Stimulated activated CD8-positive, alpha-beta memory T cell treated with anti-CD3 and anti-CD28 coated beads, Interleukin-4, amount 100 ng/mL, for 4 hours (primary cell): ENCODE measurements at places on chromosomes 5 and 9.

GRCh38 chr5:55897905-55898304, 46.7 kb downstream of the IL31RA start:
- DNase-seq: no peak

DNA sequence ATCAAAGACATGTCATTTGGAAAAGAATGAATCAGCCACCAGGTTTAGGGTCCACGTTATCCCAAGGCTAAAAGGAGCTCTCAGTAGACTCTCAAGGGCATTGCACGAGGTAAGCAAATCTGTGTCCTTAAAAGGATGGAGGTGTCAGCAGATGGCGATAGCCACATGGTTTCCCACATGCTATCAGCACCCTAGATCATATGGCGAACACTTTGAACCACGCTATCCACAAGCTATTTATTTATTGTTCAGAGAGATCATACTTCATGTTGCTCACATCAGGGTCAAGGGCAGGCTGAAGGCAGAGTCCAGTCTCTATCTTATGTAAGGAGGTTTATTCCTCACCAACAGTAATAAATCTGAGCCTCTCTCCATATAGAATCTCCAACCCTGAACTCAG, 43.7 kb downstream of the CDH6 start:
- DNase-seq: no peak

GRCh38 chr5:32777222-32777621, 66.1 kb downstream of the NPR3 start:
- no peak for DNase-seq

DNA sequence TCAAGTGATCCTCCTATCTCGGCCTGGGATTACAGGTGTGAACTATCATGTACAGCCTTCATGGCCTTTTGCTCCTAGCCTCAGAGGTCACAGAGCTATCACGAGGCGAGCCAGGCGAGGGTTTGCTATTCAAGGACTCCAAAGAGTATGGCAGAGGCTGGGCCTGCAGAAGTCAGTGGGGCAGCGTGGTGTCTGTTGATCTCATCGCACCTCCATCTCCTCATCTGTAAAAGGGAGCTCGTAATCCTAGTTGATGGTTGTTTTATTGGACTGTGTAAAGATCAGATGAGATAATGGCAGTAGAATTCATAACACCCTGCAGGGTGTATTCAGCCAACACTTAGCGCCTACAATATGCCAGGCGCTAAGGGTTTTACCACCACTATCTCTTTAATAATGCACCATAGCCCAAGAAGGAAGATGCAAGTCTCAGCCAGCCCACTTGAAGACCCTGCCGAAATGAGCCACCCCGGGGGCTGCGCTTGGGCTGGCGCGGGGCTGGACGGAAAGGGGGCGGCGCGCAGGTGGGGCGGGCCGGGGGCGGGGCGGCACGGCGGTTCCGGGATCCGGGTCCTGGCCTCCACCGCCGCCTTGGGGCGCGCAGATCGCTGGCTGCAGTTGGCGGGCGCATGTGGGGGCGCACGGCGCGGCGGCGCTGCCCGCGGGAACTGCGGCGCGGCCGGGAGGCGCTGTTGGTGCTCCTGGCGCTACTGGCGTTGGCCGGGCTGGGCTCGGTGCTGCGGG, at the start of gene GALNT12:
GALNT12 (plus strand) TSS at position 601 of the 744 bp plus-strand sequence; CDS start at position 630, 29 bp downstream.
- DNase-seq: no peak

- no peak for DNase-seq
These were observed 32.7 kb upstream of the ADAMTSL1 start for GRCh38 chr9:18441261-18441660.

DNA sequence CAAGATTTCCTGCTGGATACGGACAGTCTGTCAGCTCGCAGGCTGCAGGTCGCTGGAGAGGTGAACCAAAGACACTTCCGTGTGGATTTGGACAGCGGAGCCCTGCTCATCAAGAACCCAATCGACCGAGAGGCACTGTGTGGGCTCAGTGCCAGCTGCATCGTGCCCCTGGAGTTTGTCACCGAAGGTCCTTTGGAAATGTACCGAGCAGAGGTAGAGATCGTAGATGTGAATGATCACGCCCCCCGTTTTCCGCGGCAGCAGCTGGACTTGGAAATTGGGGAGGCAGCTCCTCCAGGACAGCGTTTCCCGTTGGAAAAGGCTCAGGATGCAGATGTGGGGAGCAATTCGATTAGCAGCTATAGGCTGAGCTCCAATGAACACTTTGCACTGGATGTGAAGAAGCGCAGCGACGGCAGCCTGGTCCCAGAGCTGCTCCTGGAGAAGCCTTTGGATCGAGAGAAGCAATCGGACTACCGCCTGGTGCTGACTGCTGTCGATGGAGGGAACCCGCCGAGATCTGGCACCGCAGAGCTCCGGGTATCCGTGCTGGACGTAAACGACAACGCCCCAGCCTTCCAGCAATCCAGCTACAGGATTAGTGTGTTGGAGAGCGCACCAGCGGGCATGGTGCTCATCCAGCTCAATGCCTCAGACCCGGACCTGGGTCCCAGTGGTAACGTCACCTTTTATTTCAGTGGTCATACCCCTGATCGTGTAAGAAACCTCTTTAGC, 658 bp downstream of the PCDHGC4 start:
- DNase-seq: no peak

- DNase-seq: no peak
These were observed 262.7 kb downstream of the CHSY3 start for GRCh38 chr5:130166839-130167490.

- DNase-seq: no peak
These were observed 5.5 kb downstream of the NSMF start for GRCh38 chr9:137453643-137454081.

DNA sequence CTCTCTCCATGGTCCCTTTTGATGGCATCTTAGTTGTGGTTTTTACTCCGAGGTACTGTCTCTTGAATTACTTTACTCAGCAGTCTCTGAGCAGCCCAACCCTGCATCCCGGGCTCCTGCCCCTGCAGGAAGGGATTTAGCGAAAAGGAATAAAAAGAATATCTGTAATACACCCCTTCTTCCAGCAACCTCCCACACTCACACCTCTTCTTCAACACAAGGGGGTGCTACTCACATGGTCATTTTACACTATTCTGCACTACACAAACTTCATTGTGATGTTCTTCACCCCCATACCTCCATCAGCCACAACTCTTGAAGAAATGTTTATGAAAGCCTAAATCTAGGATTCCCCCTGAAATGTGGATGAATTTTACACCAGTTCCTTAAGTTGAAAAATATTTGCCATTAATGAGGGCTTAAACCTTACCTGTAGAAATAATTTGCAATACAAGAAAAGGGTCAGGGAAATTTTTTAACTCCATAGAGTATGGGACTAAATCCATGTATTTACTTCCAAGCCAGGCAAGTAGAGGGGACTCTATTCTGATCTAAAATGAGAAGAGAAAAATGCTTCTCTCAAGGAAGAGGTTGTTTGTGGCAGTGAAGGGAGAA, 26.0 kb downstream of the TPD52L3 start:
- DNase-seq: no peak

DNA sequence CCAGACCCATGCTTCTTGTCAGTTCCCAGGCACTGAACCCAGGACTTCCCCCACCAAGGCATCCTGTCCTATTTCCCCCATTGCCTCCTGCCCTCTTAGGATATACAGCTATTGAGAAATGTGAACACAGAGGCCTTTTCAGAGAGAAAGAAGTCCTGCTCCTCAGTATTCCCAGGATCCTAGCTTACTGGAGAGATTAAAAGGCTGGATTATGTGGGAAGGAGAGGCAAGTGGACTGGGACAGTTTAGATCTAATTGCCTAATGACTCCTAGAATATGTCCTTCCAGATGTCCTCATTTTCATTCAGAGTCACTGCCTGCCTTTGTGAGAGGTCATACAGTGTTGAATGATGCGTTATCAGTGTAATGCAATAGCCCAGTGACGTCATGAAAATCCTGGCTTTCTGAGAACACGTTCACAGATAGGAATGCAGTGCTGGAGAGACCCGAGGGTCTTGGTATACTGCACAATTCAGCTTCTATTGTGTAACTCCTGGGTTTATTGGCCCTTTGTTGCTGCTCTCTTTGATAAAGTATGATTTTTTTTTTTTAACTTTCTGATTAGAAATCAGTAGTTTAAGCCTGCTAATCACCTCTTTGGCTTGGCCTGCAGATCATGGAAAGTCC, 26.2 kb downstream of the WWC1 start:
- DNase-seq: no peak

DNA sequence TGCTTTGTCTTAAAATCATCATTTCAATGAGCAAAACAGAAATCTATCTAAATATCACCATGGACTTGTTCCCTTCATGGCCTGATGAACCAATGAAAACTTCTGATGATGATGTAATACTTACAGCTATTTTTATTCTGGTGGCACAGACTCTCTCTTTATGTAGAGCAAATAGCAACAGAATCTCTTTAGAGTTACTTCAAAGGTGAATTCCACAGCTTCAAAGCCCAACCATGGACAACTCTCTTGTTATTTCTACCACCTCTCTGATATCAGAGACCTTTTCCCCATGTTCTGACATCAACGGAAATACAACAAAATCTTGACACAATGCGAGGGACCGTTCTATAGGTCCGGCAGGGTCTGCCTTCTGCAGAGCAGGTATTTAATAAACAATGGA, 70.1 kb downstream of the RETREG1 start:
- DNase-seq: no peak
